ENCODE measurements at places on chromosomes 11 and 22. TPM values are rescaled to one million over a fixed set of nuclear protein-coding genes. Genes with fewer than 3 reads are reported as not detected.

Gene RGL4
- total RNA-seq: 15.2 TPM

Gene KCNQ1OT1
- total RNA-seq: 0.22 TPM

Gene CREBZF
- 116 TPM for total RNA-seq

Gene B4GALNT4
- 0.16 TPM for total RNA-seq

Gene CYB5R2
- not detected for total RNA-seq

- H3K4me1 ChIP-seq: no peaks in the 10 kb centered on the region
- DNase-seq: no peak
- no peaks in the 10 kb centered on the region for H3K36me3 ChIP-seq
- no peak overlapping the region for H3K27ac ChIP-seq
- no peak overlapping the region for H3K4me3 ChIP-seq
- peaks cover 11% of the 10 kb centered on the region for H3K27me3 ChIP-seq
These were observed 35.6 kb upstream of the SYT7 start for GRCh38 chr11:61616434-61616833.

GRCh38 chr11:65920372-65920802, 1.2 kb downstream of the DRAP1 start:
- H3K4me1 ChIP-seq: peaks cover 55% of the 10 kb centered on the region
- H3K4me3 ChIP-seq: peak overlapping the region; percentile 91
- DNase-seq: no peak
- H3K36me3 ChIP-seq: peaks cover 37% of the 10 kb centered on the region

DNA sequence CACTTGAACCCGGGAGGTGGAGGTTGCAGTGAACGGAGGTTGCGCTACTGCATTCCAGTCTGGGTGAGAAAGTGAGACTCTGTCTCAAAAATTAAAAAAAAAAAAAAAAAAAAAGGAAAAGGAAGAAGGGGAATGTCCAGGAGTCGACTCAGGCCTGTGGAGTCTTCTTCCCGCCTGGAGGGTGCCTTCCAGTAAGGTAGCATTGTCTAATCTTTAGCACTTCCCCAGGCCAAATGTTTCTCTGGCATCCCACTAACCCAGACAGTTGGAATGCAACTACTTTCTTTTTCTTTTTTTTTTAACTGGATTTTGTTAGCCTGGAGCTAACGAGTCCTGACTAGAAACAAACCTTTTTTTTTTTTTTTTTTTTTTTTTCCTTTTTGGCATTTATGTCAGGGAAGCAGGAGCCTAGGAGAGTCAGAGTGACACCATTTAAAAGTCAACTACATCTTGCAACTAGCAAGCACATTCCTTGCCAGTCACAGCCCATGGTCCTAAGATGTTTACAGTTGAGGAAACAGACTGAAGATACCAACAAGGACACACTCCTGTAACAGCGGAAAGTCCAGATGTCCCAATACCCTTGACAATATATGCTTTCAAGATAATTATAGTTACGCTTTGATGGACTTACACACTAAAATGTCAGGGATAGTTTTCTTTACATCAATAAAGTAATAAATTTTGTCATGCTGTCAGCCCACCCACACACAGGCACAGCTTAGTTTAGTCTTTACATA, 10.6 kb downstream of the PLET1 start:
- DNase-seq: no peak
- H3K4me1 ChIP-seq: no peaks in the 10 kb centered on the region
- H3K27me3 ChIP-seq: no peaks in the 10 kb centered on the region

Measured in naive thymus-derived CD8-positive, alpha-beta T cell (primary cell).